Omental fat pad (tissue), 4 donors: ENCODE measurements at places on chromosomes 6 and 20. TPM values are rescaled to one million over a fixed set of nuclear protein-coding genes. Genes with fewer than 3 reads are reported as not detected.

SIRPD gene
- not detected for total RNA-seq

SLC17A2 gene
- total RNA-seq: not detected

DNMT3B gene
- total RNA-seq: 0.50 TPM

BPI gene
- not detected for total RNA-seq

OR2H2 gene
- not detected for total RNA-seq

GPR6 gene
- not detected for total RNA-seq

RPS6KA2 gene
- 59.2 TPM for total RNA-seq

AKIRIN2 gene
- 22.9 TPM for total RNA-seq

SNAI1 gene
- 3.3 TPM for total RNA-seq

GTSF1L gene
- not detected for total RNA-seq

LKAAEAR1 gene
- not detected for total RNA-seq

CLDN20 gene
- not detected for total RNA-seq

TSHZ2 gene
- 41.1 TPM for total RNA-seq

CCN6 gene
- total RNA-seq: not detected

GFOD1 gene
- total RNA-seq: 78.2 TPM

PBX2 gene
- 31.8 TPM for total RNA-seq

DHX35 gene
- total RNA-seq: 14.4 TPM

KIFC1 gene
- 0.63 TPM for total RNA-seq

DBNDD2 gene
- total RNA-seq: 33.8 TPM

GABRR2 gene
- total RNA-seq: 1.3 TPM

HLA-DPA1 gene
- 211 TPM for total RNA-seq

SLC23A2 gene
- total RNA-seq: 22.3 TPM

ARG1 gene
- not detected for total RNA-seq

UBD gene
- 4.9 TPM for total RNA-seq

TBC1D20 gene
- 37.2 TPM for total RNA-seq

HRH3 gene
- total RNA-seq: not detected

SLC22A2 gene
- not detected for total RNA-seq

TTLL9 gene
- 0.25 TPM for total RNA-seq

SYNE1 gene
- 139 TPM for total RNA-seq

GABRR1 gene
- total RNA-seq: not detected

DLL1 gene
- 14.4 TPM for total RNA-seq

DEF6 gene
- total RNA-seq: 6.6 TPM

WFDC11 gene
- not detected for total RNA-seq

KCNQ2 gene
- total RNA-seq: not detected
